HepG2 (cell line): ENCODE measurements at places on chromosomes 3 and 15. TPM values are rescaled to one million over a fixed set of nuclear protein-coding genes. Genes with fewer than 3 reads are reported as not detected.
A peak's percentile ranks its signal among the peaks of the same experiment; 100 is the strongest.

DNA sequence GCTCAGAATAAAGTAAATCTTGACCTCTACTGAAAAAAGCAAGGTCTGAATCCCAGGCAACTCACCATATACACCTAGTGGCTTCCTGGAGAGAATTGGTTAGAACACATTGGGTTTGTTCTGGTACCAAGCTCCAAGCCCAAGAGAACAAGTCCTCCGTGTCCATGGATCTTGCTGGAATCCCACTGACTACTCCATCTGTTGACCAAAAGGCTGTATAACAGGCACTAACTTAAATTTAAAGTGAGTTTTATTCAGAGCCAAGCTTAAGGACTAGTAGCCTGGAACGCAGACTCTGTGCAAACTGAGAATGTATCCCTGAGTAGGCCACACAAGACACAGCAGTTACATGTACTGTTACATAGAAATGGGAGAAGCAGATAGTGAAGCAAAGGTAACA lies 342.1 kb upstream of the LRRC3B start:
- no peak overlapping the region for H3K27ac ChIP-seq
- no peak overlapping the region for H3K4me3 ChIP-seq
- no peaks in the 10 kb centered on the region for H3K4me1 ChIP-seq
- H3K36me3 ChIP-seq, result no peaks in the 10 kb centered on the region
- no peaks in the 10 kb centered on the region for H3K27me3 ChIP-seq
- DNase-seq, result no peak

RLBP1 gene
- total RNA-seq, result not detected in 2 replicates

TMEM115 gene
- 15.2 and 30.7 TPM in 2 replicates for total RNA-seq

DNA sequence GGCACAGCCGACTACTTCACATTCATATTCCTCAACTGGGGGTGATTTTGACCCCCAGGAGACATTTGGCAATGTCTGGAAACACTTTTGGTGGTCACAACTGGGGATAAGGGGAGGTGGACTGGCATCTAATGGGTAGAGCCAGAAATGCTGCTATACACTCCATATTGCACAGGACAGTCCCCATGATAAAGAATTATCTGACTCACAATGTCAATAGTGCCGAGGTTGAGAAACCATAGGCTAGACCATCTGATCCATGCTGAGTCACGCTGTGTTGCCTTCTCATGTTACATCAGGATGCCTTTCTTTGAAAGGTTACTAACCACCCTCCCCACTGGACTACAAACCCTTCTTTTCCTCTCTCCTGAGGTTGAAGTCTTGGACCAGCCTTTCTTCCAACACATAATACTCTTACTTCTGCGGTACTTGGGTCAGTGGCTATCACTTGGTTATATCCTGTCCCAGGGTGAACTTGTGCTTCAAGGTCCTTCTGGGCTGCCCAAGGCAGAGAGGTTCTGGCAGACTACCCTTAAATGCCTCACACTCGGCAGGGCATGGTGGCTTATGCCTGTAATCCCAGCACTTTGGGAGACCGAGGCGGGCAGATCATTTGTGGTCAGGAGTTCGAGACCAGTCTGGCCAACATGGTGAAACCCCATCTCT lies 68.8 kb downstream of the CTNNB1 start:
- peaks cover 67% of the 10 kb centered on the region for H3K4me1 ChIP-seq
- H3K27me3 ChIP-seq, result no peaks in the 10 kb centered on the region
- H3K36me3 ChIP-seq, result no peaks in the 10 kb centered on the region

DNA sequence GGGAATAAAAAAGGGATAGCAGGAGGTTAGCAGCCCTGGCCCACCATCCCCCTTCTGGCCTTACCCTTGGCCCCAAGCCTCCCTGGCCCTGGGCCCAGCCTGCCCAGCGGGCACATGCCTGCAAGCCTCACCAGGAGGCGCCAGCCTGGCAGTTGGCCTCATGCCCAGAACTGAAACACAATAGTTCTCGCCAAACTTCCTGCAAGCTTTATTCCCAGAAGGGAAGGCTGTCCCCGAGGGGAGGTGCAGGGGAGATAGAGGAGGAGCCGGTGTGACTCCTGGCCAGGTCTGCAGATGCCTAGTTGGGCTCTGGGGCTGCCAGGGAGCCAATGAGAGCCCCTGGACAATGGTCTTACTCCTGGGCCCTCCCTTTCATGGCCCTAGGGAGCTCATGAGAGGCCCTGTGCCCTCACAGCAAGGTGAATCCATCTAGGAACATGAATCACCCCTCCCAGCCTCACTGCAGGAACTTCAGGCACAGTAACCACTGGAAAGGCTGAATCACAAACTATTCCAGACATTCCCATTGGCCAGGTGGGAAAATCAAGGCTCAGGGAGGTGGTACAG lies 4.0 kb downstream of the CCDC33 start:
- H3K27me3 ChIP-seq, result peaks cover 23% of the 10 kb centered on the region; the same call in 2 of the 3 replicates
- peak; percentile 40 for DNase-seq
- H3K36me3 ChIP-seq, result no peaks in the 10 kb centered on the region
- H3K4me3 ChIP-seq, result no peak overlapping the region

- peak overlapping the region; percentile 80 for H3K4me3 ChIP-seq
- H3K36me3 ChIP-seq, result no peaks in the 10 kb centered on the region
- no peaks in the 10 kb centered on the region for H3K27me3 ChIP-seq
- peak overlapping the region; percentile 97 for H3K27ac ChIP-seq
Measured at GRCh38 chr15:40693904-40694687, 878 bp upstream of the RAD51 start.

MCF2L2 gene
- not detected in 2 replicates for total RNA-seq

GRCh38 chr3:126261037-126261436 lies 80.7 kb upstream of the ALDH1L1 start:
- no peaks in the 10 kb centered on the region for H3K27me3 ChIP-seq
- H3K27ac ChIP-seq, result no peak overlapping the region
- peak; percentile 62 for DNase-seq
- peaks cover 46% of the 10 kb centered on the region for H3K4me1 ChIP-seq
- no peaks in the 10 kb centered on the region for H3K36me3 ChIP-seq
- no peak overlapping the region for H3K4me3 ChIP-seq

ACTC1 gene
- total RNA-seq, result not detected in 2 replicates

ELL3 gene
- total RNA-seq, result 5.8 and 6.1 TPM in 2 replicates

GRCh38 chr15:60464836-60465630 lies 13.9 kb downstream of the ICE2 start:
- H3K36me3 ChIP-seq, result peaks cover 40% of the 10 kb centered on the region; the same call in 2 of the 3 replicates
- H3K27ac ChIP-seq, result no peak overlapping the region
- H3K4me3 ChIP-seq, result no peak overlapping the region
- DNase-seq, result no peak

DNA sequence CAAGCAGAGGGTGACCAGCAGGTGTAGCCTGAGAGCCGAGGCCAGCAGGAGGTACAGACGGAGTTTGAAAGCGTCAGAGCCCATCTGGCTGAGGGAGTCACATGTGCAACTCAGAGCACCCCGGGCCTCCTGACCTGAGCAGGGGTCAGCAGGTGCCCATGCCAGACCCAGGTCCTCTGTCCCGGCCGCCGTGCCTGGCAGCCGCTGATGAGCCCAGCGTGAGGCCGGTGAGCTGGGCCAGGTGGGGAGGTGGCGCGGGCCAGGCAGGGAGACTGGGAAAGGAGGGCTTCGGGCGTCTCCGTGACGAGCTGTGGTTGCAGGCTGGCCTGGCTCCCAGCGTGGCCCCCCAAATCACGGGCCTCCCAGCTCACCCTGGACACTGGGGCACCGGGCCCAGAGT lies 130.9 kb downstream of the CHSY1 start:
- H3K4me1 ChIP-seq, result peaks cover 41% of the 10 kb centered on the region
- no peak overlapping the region for H3K27ac ChIP-seq
- no peaks in the 10 kb centered on the region for H3K36me3 ChIP-seq

SIDT1 gene
- 0.07 TPM in 1 of 2 replicates, not detected in the other for total RNA-seq

GRCh38 chr15:59299929-59300617 lies 72.6 kb downstream of the MYO1E start:
- no peaks in the 10 kb centered on the region for H3K27me3 ChIP-seq
- no peak overlapping the region for H3K4me3 ChIP-seq
- no peaks in the 10 kb centered on the region for H3K36me3 ChIP-seq

DNA sequence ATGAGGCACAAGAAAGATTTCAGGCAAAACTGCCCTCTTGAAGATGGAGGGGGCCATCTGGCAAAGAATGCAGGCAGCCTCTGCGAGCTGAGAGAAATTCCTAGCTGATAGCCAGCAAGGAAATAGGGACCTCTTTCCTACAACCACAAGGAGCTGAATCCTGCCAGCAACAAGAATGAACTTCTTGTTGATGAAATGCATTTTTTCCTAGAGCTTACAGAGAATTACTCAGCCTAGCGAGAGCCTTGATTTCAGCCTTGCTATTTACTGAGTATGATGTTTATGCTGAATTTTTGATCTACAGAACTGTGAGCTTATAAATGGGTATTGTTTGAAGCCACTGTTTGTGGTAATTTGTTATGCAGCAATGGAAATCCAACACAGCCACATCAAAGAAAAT lies 148.5 kb upstream of the NAALADL2 start:
- no peaks in the 10 kb centered on the region for H3K36me3 ChIP-seq
- no peaks in the 10 kb centered on the region for H3K27me3 ChIP-seq
- DNase-seq, result no peak
- H3K4me1 ChIP-seq, result no peaks in the 10 kb centered on the region
- no peak overlapping the region for H3K4me3 ChIP-seq

- peak; percentile 97 for DNase-seq
- no peaks in the 10 kb centered on the region for H3K36me3 ChIP-seq
- H3K4me1 ChIP-seq, result peaks cover 58% of the 10 kb centered on the region
- H3K27ac ChIP-seq, result peak overlapping the region; percentile 81
Measured at GRCh38 chr3:153138276-153139210, 23.5 kb upstream of the RAP2B start.

SCAANT1 gene
- total RNA-seq, result not detected in 2 replicates

- no peaks in the 10 kb centered on the region; the same call in 1 of the 2 replicates for H3K27me3 ChIP-seq
- H3K36me3 ChIP-seq, result no peaks in the 10 kb centered on the region
- H3K27ac ChIP-seq, result no peak overlapping the region
Measured at GRCh38 chr15:68348081-68348480, 70.5 kb downstream of the FEM1B start.

GRCh38 chr3:67075295-67075694 lies 77.2 kb downstream of the KBTBD8 start:
- H3K4me1 ChIP-seq, result no peaks in the 10 kb centered on the region
- no peak overlapping the region for H3K27ac ChIP-seq
- H3K36me3 ChIP-seq, result no peaks in the 10 kb centered on the region
- no peak for DNase-seq
- no peaks in the 10 kb centered on the region for H3K27me3 ChIP-seq
- no peak overlapping the region for H3K4me3 ChIP-seq

PLIN1 gene
- 0.73 and 1.2 TPM in 2 replicates for total RNA-seq

FANCI gene
- total RNA-seq, result 68.8 and 99.2 TPM in 2 replicates

DNA sequence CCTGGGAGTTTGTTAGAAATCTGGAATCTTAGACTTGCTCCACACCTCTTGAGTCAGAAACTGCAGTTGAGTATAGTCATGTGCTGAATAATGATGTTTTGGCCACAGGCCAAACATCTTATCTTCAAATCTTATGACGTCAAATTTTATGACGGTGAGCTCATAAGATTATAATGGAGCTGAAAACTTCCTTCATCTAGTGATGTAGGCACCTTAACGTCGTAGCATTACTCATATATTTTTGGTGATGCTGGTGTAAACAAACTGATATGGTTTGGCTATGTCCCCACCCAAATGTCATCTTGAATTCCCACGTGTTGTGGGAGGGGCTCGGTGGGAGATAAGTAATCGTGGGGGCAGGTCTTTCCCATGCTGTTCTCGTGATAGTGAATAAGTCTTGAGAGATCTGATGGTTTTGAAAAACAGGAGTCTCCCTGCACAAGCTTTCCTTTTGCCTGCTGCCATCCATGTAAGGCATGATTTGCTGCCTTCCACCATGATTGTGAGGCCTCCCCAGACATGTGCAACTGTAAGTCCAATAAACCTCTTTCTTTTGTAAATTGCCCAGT lies 268.0 kb upstream of the PROK2 start:
- no peak for DNase-seq
- H3K4me1 ChIP-seq, result peaks cover 6% of the 10 kb centered on the region; the same call in 1 of the 2 replicates
- no peaks in the 10 kb centered on the region for H3K36me3 ChIP-seq
- H3K4me3 ChIP-seq, result no peak overlapping the region
- H3K27ac ChIP-seq, result no peak overlapping the region

DNA sequence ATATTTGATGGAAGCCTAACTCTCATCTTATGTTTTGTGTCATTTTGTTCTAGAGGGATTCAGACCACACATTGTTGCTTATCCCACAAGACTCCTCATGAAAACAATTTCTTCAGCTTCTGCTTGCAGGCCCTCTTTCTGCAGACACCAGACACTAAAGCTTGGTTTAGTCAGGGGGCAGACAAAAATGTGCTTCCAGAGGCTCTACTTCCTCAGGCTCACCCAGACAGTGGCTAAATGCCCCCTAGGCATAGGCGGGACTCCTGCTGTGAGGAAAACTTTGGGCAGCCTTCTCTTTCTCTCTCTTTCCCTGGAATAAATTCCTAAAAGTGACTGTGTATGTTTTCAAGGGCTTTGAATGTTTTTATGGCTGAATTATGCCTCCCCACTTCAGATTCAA lies 435.4 kb upstream of the ATP11B start:
- no peak overlapping the region for H3K27ac ChIP-seq
- no peak for DNase-seq
- H3K4me3 ChIP-seq, result no peak overlapping the region
- no peaks in the 10 kb centered on the region for H3K27me3 ChIP-seq
- H3K36me3 ChIP-seq, result no peaks in the 10 kb centered on the region

DNA sequence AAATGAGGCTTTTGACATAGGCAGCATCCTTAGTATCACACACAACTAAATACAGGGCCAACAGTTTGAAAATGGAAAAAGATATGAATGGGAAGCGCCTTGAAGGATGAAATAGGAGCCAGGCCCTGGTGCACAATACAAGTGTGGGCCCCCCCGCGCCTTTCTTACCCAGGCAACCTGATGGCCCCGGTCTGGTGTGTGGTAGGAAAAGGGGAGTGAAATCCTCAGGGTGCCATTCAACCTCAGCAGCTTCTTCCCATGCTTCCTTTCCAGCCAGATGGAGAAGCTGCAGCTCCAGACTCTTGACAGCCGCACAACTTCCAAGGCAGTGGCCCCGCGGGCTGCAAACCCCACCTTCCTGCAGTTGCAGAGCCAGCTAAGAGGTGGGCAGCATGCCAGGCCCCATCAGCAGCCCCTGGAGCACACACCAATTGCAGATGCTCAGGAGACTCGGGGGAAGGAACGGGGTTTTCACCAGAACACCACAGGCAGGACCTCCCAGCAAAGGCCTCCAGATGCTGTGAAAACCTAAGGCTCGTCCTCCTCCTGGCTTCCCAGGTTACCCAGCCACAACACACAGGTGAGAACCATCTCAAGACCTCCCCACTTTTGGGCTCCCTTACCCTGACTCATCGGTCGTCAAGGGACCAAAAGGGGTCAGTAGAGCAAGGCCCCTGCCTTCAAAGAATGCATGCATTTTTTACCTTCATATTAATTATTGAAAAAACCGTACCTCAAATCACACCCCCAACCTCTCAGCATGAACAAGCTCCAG lies 101.6 kb downstream of the CPN2 start:
- H3K4me3 ChIP-seq, result no peak overlapping the region
- H3K36me3 ChIP-seq, result no peaks in the 10 kb centered on the region
- H3K27ac ChIP-seq, result peak overlapping the region; percentile 48
- H3K27me3 ChIP-seq, result peaks cover 67% of the 10 kb centered on the region
- no peak for DNase-seq

DNA sequence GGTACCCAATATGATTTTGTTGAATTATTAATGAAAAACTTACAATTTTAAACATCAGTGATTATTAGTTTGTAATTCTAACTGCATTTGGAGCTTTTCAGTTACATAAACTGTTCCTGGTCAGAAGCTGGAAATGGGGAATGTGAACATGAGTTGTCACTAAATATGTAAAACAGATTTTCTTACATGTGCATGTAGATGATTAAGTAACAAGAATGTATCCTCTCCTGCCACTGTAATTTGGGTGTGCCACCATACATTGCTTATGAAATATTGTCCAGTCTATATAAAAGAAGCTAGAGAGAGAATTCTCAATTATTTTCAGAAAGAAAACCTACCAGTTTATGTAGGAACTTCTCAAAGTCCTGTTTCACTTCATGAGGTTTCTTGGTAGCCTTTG lies 91.6 kb upstream of the FGF7 start:
- no peak for DNase-seq
- no peaks in the 10 kb centered on the region for H3K4me1 ChIP-seq
